ENCODE measurements at places on chromosomes 11 and 22. TPM values are rescaled to one million over a fixed set of nuclear protein-coding genes. Genes with fewer than 3 reads are reported as not detected.

- DNase-seq, result no peak
These were observed 46.0 kb upstream of the PPARA start for GRCh38 chr22:46104170-46104880.

DNA sequence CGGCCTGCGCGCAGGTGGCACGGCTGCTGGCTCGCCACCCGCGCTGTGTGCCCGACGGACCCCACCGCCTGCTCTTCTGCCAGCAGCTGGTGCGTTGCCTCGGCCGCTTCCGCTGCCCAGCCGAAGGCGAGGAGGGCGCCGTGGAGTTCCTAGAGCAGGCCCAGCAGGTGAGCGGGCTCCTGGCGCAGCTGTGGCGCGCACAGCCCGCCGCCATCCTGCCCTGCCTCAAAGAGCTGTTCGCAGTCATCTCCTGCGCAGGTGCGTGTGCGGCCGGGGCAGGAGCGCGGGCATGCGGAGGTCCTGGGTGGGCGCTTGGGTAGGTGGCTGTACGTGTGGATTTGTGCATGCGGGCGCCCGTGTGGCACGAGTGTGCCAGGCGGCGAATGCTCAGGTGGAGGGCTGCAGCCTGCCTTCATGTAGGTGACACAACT is 8.0 kb downstream of the USP35 start:
- DNase-seq, result no peak

- DNase-seq, result no peak
These were observed 1.1 kb upstream of the NOL12 start for GRCh38 chr22:37684803-37685615.

- no peak for DNase-seq
These were observed 35.9 kb downstream of the MMP27 start for GRCh38 chr11:102669664-102670063.

DNA sequence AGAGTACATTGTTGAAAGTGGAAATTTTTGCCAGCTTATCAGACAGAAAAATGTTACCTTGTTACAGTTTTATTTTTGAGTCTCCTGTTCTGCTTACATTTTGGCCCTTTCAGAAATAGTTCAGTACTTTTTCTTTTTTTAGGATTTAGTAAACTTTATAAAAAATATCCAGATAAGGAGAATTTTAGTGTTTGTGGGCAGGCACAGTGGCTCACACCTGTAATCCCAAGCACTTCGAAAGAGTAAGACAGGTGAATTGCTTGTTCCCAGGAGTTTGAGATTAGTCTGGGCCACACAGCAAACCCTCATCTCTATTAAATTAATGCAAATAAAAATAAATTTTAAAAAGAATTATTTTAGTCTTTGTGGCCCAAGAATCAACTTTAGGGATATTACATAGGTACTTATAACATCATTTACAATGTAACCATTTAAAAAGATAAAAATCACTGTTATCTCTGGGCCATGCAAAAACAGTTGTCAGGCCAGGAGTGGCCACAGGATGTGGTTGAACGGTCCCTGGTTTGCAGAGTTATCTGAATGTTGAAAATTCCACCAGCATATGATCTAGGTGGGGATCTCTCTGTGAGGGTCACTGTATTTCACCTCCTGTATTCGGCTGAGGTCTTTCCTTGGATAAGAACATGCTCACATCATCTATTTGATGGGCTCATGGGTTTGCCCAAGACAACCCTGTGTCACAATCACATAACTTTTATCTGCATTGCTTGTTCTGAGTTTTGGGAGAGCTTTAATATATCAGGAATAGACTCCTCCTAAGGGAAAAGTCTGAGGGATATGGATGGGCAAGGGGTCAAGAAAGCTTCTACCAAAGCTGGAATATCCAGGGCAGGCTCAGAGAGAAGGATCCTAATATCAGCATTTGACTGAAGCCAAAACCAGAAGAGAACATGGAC is 91.5 kb downstream of the GGTLC2 start:
- no peak for DNase-seq

GRCh38 chr11:30000986-30001750 is 15.7 kb downstream of the KCNA4 start:
- no peak for DNase-seq

DNA sequence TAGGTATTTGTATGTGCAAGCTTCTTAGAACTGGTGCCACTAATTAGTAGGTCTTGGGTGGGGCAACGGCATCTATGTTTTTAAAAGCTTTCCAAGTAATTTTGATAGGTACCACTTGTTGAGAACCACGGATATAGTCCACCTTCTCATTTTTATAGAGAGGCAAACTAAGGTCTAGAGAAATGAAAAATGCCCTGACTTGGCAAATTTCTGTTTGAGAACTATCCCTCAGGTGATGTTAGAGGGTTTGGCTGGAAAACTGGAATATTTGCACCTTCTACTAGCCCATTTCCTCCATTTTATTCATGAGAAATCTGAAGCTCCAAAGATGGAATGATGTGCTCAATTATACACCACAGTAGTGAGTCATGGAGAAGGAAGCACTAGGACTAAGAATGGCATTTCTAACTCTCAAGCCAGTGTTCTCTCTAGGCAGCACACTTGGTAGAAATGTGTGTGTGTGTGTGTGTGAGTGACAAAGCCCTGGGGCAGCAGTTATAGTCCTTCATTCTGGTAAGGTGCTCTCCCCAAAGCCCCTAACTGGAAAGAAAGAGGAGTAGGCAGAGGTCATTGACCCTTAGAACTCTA is 1.8 kb upstream of the TMEM86A start:
- no peak for DNase-seq

DNA sequence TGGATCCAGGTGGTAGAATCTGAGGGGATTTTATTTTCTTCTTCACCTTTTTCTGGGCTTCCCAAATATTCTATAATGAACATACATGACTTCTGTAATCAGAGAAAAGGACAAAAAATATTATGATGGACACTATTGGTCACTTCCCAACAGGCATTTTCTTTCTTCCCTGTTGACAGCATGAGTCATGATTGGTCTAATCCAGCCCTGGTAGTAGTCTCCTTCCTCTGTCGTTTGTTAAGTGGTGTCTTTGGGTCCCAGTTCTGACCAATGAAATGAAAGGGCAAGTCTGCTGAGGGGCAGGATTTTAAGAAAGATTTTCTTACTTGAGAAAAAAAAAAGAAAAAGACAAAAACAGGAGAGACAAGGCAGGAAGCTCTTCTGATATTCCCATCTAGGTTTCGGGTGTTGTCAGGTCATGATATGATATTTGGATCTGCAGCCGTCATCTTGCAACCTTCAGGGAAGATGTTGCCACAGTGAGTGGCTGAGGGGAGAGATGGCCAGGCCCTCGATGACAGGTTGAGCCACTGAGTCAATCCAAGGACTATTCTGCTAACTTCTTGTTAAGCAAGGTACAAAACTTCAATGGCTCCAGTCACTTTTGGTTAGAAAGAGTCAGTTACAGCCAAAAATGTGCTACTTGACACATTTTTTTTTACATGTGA is 23.3 kb upstream of the PLEKHB1 start:
- DNase-seq, result no peak

- DNase-seq, result no peak
These were observed 1021.4 kb upstream of the TENM4 start for GRCh38 chr11:80462211-80462610.

DNA sequence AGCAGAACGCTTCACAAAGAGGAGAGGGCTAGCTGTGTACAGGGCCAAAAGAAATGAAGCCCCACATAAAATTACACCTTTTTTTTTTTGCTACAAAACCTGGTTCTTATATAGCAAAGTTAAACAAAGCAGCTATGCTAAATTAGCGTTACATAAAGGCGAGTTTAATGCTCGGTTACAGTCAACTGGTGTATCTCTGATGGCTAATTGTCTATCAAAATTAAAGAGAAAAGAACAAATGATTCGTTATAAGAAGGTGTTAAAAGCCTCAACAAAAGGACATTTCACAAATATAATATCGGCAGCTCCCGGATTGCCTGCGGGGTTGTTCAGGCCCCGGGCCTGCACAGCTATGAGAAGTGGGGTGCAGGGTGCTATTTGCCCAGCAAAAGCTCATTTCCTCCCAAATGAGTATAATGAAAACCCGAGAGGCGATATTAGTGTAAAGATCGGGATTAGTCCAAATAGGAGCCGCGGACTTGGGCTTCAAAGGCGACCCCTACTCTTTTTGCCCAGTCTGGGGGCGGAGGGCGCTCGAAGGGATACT is 13.3 kb upstream of the PAX6 start:
- no peak for DNase-seq

DNA sequence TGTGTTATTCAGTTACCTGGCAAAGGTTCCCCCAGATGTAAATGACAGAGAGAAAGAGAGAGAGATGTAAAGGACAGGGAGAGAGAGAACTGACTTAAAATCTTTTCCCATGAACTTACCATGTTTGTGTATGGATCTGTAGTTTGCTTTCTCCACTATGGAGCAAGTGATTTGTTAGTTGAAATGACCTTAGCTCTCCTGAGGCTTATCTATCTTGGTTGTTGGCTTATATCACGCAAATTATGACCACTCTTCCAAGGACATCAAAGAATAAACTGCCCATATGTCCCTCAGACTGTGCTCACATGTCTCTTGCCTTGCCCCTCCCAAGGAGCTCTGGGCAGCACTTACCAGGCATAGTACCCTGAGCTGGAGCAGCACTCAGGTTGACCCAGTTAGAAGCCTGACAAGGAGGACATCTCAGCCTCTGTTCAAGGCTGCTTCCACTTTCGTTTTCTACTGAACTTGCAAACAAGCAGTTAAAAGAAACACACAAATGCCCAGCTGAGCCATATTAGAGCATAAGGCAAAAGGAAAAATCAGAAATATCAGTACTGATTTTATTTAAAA is 95.3 kb upstream of the RCN1 start:
- DNase-seq, result no peak

DNA sequence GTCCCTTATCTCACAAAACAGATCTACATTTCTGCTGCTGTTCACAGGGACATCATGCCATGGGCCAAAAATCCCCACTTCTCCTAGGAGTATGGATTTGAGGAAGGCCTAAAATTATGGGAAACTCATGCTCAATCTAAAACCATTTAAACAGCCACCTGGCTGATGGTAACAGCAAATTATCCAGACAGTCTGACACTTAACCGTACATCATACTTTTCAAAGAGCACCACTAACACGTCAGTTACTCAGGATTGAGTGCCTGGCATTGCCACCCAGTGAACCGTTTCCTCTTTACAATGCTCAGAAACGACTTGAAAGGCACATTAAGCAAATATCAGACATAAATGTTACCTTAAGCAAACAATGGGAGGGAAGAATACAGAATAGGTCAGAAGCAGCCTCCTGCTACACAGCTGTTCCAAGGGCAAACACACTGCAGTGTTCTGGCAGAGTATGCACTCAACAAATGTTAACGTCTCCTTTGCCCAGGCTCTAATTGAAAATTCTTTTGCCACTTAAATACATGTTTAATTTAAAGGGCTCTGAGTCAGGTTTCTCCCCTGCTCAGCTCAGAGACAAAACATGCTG is 18.8 kb upstream of the SLC36A4 start:
- DNase-seq, result no peak

GRCh38 chr11:60756307-60757032 is at the start of gene MS4A15:
MS4A15 (plus strand) TSS chr11:60756867; CDS start chr11:60763734, 6,867 bp downstream.
- no peak for DNase-seq

- no peak for DNase-seq
These were observed 5.6 kb downstream of the AHNAK start for GRCh38 chr11:62540804-62541701.

- no peak for DNase-seq
These were observed 22.3 kb upstream of the SLC36A4 start for GRCh38 chr11:93220078-93220477.

DNA sequence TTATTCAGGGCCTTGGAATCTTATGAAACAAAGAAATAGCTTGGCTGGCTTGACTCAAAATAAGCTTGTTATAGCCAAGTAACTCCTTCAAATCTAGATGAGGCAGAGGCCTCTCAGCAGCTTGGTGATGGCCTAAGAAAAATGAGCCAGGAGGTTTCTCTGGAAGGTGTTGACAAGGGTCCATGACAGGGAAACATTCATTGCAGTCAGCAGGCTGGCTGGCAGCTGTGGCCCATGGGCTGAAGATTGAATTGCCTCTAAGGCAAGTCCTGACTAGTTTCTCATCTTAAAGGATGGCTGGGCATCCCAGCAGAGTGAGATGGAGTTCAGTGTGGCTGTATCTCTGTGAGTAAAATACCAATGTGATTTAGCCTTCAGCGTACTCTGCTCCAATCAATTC is 441.0 kb downstream of the NELL1 start:
- DNase-seq, result no peak

GRCh38 chr11:130473795-130474377 is 25.4 kb downstream of the ADAMTS15 start:
- DNase-seq, result no peak

DNA sequence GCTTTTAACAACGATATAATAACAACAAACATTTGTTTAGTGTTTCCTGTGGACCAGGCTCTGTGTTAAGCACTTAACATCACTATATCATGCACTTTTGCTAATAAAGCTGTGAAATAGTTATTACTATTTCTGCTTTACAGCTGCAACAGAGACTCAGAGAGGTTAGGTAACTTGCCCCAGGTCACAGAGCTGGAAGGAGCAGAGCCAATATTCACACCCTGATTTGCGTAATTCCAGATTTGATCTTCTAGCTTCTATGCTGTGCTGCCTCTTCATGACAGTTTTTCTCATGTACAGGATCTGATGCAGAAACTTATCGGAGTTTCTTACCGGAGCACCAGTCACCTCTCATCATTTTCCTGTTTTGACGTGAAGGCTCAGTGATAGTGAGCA is 33.6 kb upstream of the EHF start:
- DNase-seq, result no peak

GRCh38 chr22:30626413-30626812 is 9.2 kb upstream of the SLC35E4 start:
- no peak for DNase-seq

DNA sequence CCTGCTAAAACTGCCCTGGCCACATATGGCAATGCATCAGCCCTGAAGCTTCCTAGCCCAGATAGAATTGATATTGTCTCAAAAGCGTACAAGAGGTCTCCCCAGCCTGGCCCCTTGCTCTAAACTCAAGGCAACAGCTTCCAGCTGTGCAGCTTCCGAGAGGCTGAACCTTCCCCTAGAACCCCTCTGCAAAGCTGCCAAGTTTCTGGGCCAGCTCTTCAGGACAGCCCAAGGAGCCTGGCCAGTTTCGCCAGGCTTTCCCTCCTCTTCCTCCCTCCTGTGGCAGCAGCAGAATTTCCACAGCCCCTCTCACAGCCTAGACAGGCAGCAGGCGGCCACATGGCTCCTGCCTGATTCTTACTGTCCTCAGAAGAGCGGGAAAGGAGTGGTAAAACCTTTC is 34.5 kb downstream of the NUMA1 start:
- DNase-seq, result no peak

Gene SLC22A25
- not detected for total RNA-seq

Gene ARHGAP8
- 3.2 TPM for total RNA-seq

Gene C11orf87
- total RNA-seq, result not detected

Gene INSC
- 0.27 TPM for total RNA-seq

Gene TIMM10B
- total RNA-seq, result 44.3 TPM

Gene DYNC2H1
- 3.0 TPM for total RNA-seq

Gene ANAPC15
- total RNA-seq, result 70.4 TPM

Gene PARVA
- not detected for total RNA-seq

Gene OR52N4
- 0.35 TPM for total RNA-seq

All from activated naive CD8-positive, alpha-beta T cell treated with anti-CD3 and anti-CD28 coated beads for 36 hours (primary cell).